GOT3 (cell line): ENCODE measurements at places on chromosomes 13 and 19.

DNA sequence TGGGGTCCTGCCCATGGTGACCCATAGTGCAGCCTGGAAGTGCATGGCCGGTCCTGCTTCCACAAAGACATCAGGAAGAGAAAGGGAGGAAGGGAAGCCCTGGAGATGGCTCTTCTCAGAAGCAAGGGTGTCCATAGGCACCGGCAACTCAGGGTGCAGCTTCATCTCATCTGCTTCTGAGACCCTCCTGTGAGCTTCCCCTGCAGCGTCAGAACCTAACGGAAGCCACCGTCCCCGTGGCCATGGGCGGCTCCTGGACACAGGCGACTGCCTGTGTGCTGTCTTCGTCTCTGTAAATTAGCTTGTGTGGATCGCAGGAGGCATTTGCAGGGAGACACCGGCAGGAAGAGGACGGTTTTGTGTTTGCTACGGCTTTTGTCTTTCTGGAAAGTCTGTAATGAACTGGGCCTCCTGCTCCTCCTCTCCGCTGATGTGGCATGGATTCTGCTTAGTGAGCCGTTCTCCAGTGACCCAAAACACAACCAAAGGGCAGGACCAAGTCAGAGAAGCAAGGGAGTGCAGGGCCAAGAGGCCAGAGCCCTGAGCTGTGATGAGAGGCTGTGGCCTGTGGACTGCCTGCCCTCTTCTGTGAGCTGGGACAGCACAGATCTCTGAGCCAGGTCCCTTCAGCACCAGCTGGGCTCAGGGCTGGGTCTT, 2.5 kb downstream of the ATP4B start:
- no peak for DNase-seq

GRCh38 chr19:44731081-44731480, 17.4 kb upstream of the BCL3 start:
- no peak for DNase-seq

GRCh38 chr19:30564551-30565011, 192.4 kb downstream of the ZNF536 start:
- DNase-seq, result no peak

GRCh38 chr13:77026255-77026860, 601 bp downstream of the FBXL3 start:
- DNase-seq, result no peak

- DNase-seq, result no peak
Measured at GRCh38 chr13:51130348-51130747, 19.3 kb upstream of the C13orf42 start.

GRCh38 chr13:99203601-99204579, 3.2 kb downstream of the UBAC2 start:
- DNase-seq, result no peak

GRCh38 chr19:12763100-12763499, 11.5 kb downstream of the BEST2 start:
- DNase-seq, result no peak

GRCh38 chr19:35253316-35254286, 4.8 kb downstream of the LSR start:
- no peak for DNase-seq

DNA sequence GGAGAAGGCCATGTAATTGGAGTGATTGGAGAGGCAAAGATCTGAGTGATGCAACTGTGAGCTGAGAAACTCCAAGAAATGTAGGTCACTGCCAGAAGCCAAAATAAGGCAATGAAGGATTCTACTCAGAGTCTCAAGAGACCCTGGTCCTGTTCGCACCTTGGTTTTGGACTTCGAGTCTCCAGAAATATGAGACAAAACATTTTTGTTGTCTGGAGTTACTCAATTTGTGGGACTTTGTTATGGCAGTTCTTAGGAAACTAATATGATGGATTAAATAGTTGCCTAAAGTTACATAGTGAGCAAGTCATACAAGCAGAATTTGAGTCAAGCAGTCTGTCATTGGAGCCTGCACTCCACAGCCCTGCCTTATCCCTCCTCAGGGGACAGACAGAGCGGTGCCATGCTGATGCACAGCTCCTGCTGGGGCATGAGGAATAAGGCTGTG, 104.2 kb downstream of the ITGBL1 start:
- DNase-seq, result no peak

DNA sequence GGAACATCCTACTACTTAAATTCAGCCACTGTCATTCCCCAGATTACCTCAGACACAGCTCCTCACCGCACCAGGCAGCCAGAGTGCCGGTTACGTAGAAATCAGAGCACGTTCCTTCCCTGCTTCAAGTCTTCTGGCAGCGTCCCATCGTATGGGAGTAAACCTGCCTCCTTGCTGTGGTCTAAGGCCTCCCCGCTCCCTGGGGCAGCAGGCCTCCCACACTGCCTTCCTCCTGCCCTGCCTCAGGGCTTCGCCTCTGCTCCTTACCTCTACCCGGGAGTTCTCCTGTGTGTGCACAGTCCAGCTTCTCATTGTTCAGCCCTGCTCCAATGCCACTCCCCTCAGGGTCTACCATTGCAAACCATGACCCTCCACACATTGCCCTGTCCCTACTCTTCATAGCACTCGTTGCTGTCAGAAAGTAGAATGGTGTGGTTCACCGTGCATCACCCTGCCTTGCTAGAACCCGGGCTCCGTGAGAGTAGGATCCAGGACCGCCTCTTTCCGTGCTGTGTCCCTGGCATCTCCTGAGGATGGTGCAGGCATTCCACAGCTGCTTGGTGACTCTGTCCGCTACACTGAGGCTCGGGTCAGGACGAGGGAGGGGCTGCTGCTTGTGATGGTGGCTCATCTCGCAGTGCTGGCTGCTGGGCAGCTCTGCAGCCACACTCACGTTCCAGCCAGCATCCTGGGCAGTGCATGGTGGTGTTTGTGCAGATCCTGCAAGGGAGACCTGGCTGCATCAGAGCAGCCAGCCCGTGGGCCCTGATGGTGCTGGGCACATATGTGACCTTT, 6.9 kb downstream of the POP4 start:
- no peak for DNase-seq

GRCh38 chr13:106550570-106551135, 15.2 kb upstream of the EFNB2 start:
- no peak for DNase-seq

DNA sequence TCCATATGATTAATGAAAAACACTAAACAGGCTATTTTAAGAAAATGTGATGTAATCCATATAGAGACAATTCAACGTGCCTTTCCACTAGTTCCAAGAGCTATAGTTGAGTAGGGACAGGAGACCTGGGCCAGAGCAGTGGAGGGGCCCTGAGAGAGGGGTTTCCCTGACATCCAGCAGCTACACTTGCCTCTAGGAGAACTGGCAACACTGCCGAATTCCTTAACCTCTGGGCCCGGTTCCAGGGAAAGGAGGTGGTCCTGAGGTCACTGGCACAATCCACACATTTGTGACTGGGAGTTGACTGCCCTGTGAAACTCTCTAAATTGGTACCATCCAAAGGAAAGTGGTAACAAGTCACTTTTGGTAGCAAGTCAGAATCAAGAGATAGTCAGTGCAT, 264.4 kb downstream of the DCLK1 start:
- DNase-seq, result no peak

- no peak for DNase-seq
Measured at GRCh38 chr13:50376895-50377575, 361.8 kb downstream of the KCNRG start.

GRCh38 chr13:66663711-66664110, 566.4 kb downstream of the PCDH9 start:
- no peak for DNase-seq

GRCh38 chr13:75643693-75644092, 7.6 kb downstream of the LMO7 start:
- no peak for DNase-seq

DNA sequence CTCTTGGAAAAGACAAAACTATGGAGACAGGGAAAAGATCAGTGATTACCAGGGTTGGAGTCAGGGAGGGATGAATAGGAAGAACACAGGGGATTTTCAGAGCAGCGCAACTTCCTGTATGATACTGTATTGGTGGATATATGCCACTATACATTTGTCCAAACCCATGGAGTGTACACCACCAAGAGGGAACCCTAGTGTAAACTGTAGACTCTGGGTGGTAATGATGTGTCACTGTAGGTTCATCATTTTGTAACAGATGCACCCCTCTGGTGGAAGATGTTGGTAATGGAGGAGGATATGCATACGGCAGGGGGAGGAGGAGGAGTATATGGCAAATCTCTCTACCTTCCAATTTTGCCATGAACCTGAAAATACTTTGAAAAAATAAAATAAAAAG, 68.1 kb downstream of the UFM1 start:
- no peak for DNase-seq
